ENCODE measurements at places on chromosomes 4 and X.

DNA sequence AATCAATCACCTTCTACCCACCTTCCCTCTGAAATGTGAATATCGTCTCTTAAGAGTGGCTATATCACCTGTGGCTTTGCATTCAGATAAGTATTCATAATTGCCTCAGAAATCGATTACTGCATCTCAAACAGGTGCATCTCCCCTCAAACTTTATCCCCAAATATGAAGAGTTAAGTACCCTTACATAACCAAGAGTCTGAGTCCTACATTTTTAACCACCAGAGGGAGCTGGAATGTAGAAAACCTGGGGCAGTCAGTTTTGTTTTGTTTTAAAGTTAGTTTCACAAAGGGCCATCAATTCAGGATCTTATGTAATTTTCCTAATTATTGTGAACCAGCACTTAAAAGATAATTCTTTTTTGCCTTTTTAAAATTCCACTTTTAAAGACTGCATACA, 5.7 kb downstream of the TCEANC start:
- DNase-seq: no peak

GRCh38 chrX:139890991-139891700, 41.7 kb downstream of the ATP11C start:
- no peak for DNase-seq

DNA sequence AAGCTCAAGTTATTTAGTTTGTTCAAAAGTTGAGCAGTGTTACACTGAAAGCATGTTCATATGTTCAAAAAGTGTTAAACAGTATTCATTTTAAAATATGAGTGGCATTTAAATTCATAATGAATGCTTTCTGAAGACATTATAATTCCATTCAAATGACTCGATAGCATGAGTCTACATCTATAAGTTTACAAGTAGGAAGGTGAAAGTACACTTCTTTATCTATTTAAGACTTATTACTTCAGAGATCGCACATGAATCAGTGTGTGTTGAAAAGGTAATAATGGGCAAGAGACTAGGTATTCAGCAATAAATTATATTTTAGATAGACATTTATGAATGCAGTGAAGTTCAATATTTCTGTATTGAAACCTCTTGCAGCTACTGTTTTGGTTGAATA, 456.1 kb downstream of the GRXCR1 start:
- DNase-seq: no peak

GRCh38 chrX:149908308-149908707, 21.1 kb upstream of the HSFX4 start:
- DNase-seq: no peak

DNA sequence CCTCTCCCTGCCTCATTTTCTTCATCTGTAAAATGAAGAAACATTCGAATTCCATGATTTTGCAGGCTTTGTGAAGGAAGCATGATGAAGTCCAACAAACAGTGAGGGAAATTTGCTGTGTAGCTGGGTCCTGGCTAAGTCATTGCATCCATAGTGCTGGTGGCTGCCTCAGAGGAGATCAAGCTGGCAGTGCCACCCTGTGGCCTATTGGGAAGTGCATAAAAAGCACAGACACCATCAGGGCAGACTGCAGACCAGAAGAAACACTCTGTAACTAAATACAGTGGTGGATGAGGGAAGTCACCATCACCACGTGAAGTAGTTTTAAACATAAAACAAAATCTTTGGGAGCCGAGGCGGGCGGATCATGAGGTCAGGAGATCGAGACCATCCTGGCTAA, 40.7 kb upstream of the DDX3X start:
- no peak for DNase-seq

DNA sequence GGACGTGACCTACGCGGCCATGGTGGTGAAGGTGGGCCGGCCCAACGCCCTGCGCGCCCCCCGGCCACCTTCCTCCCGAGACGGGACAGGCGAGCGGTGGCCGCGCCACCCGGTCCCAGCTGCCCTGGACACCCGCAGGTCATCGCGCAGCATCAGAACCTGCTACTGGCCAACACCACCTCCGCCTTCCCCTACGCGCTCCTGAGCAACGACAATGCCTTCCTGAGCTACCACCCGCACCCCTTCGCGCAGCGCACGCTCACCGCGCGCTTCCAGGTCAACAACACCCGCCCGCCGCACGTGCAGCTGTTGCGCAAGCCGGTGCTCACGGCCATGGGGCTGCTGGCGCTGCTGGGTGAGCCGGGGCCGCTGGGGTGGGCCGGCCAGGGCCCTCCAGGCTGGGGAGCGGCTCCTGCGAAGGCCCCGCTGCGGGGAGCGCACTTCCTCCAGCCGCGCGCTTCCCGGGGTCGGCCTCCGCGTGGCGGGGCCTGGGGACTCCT, 9.0 kb upstream of the SLC26A1 start:
- DNase-seq: no peak

DNA sequence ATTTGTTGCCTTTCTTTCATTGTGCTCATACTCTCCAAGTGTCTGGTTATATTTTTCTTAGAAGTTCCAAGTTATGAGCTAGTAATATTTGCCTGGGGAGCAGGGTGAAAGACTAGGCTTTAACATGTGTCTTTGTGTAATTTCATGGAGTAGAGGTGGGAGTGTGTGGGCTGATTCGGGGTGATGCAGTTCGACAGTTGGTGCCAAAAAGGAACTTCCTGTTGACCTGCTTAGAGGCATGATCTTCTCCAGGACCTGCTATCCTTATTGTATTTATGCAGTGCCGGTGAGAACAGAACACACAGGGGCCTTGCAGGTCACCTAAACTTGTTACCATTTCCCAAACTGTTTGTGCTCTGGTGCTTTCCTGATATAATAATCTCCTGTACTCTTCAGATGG, 21.2 kb downstream of the USP53 start:
- DNase-seq: no peak

- no peak for DNase-seq
Observed at GRCh38 chrX:77444545-77444944, 2.6 kb upstream of the FGF16 start.

Measured in vagina (tissue), 2 donors.